CD4-positive, alpha-beta T cell (primary cell): ENCODE measurements at places on chromosomes 12 and 14.

DNA sequence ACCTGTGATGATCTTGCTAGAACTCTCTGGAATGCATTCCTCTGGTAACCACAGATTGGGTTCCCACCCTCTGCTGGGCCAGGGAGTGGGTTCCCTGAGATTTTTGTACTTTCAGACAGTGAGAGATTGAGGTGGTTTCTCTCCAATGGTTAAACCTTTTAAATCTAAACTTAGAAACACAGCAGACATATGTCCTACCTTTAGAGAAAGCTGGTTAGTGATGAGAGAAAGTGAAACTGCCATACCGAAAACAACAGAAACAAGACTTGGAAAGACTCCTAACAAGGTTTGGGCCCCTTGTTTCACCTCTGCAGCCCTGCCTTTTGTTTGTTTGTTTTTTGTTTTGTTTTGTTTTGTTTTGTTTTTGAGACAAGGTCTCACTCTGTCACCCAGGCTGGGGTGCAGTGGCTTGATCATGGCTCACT is 9.7 kb upstream of the SGPP1 start:
- no peak for DNase-seq

GRCh38 chr12:46387670-46388069 is 15.1 kb upstream of the SLC38A2 start:
- DNase-seq: no peak

GRCh38 chr12:76142305-76142704 is 57.8 kb upstream of the NAP1L1 start:
- DNase-seq: no peak

DNA sequence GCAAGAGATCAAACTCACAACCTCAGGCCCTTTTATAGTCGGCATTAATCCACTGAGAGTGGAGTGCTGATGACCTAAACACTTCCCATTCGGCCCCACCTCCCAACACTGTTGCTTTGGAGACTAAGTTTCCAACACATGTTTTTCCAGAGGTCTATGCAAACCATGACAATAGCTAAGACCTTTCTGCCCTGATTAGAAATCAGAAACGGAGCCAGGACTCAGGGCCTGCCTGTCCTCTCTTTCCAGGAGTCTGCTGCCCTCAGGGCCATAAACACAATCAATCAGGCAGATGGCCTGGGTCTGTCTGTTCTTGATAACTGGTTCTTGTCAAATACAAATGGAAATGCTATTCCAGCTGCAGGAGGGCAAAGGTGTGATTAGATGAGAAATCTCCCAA is 97.2 kb upstream of the PSMC1 start:
- DNase-seq: no peak

- DNase-seq: no peak
Measured at GRCh38 chr14:51546099-51546498, 105.6 kb upstream of the FRMD6 start.

DNA sequence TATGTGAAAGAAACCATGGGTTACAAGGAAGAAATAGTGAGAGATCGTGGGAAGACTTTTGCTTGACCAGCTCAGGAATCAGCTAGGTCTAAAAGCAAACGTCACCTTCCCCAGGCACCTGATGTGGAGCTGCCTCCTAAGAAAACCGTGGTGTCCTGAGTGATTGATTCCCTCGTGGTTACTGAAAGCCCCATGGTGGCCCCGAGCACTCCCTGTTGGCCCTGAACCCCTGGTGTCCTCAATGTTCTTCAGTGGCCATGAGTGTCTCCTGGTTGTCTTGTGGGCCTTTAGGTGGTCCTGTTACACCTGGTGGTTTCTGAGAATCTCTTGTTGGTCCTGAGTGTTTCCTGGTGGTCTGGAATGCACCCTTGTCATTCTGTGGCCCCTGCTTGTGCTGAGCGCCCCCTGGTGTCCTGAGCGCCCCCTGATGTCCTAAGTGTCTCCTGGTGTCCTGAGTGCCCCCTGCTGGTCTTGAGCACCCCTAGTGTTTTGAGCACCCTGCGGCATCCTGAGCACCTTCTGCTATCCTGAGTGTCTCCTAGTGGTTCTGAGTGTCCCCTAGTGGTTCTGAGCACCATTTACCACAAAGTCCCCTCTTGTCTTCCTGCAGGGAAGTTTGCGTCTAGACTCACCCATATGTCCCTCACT is 518.7 kb downstream of the TMEM121 start:
- DNase-seq: peak; percentile 62

DNA sequence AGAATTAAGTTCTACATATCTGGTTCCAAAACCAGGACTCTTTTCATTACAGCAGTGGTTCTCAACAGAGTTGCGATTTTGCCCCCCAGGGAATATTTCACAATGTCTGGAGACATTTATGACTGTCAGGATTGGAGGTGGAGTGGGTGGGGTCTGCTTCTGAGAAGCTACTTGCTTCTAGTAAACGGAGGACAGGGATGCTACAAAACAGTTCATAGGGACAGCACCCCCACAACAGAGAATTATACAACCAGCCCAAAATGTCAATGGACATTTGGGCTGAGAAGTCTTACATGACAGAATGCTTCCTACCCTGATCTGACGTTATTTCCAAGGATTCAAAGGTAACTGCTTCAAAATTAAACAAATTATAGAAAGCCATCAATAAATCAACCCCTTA is 739 bp upstream of the SPATA7 start:
- DNase-seq: no peak

DNA sequence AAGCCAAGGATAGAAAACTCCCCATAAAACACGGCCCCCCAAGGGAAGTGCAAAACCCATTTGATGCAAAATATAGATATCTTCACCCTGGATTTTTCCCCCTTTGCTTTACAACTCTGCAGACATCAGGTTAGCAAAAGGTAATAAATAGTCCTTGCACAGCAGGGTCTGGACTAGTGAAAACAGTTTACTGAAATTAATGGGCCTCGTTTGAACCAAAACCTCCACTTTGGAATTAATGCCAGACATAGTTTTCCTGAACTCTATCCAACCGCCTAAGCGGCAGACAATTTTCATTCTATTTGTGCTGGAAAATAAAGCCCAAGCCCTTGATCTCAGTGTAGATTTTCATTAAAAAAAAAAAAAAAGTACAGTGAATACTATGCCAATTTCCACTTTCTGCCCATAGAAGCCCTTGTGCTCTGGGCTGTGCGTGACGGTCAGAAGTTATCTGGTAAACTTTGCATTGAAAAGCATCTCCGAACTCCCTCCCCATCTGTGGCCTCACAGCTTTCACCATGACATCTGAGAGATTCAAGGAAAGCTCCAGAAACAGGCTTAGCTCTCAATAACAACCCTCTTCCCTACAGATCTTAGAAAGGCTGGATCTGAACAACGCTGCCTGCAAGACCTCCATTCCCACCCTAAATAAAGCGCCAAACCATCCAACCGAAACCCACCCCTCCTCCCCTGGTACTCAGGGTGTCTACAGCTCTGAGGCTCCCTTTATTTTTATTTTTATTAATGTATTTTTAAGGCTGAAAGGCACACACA is 11.0 kb upstream of the IRF2BPL start:
- DNase-seq: no peak

DNA sequence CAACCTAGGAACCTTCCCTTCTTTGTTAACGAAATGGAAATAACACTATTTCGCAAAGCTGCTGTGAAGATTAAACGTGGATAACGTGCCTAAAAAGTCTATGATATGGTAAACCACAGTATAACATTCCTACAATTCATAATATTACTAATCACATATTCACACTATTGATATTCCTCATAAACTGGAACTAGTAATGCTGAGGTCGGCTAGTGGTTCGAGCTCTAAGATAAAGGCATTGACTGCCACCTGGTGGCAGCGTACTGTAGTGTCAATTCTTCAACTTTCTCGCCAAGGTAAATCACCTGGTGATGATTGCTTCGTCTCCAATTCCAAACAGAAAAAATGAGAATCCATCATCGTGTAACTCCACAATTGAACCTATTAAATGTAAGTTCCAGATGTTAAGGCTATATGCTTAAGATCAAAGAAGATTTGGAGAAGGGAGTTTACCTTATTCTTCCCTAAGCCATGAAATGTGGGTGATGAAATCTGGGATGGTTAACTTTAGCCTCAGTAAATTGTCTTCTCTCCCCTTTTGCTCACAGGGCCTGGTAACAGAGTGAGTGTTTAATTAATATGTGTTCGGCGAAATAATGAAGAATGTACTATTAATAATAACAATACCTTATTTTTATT is 197.5 kb upstream of the TMEM132C start:
- DNase-seq: no peak

GRCh38 chr12:112677050-112677765 is 114.3 kb upstream of the RPH3A start:
- DNase-seq: no peak

- no peak for DNase-seq
Measured at GRCh38 chr14:65168840-65169239, 66.5 kb upstream of the MAX start.

DNA sequence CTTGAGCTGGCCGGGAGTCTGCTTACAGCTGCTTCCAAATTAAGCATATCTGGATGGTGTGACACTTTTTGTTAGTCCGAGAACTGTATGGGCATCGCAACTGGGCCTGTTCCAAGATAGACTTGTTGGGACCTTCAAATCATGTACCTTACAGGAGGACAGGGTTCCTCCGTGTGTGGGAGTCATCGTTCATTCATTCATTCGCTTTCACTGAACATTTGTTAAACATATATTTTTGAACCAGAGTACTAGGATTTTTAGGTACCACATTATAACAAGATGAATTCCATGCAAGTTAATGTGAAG is 387 bp upstream of the IPO8 start:
- no peak for DNase-seq

DNA sequence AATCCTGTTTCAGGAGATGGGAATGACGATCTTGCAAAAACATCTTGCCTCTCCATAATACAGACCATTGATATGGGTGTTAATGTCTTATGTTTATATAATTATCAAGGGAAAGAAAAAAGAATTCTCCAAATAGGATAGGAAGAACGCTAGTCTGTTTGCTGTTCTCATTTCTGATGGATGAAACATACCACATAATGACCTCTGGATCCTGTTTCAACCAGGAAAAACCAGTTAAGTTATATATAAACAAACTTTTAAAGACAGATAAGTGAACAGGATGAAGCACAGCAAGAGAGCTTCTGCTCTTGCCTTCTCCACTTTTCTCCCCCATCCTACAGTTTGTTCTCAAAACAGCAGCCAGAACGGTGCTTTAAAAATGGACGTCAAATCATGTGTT is 27.8 kb downstream of the COQ6 start:
- DNase-seq: no peak

- no peak for DNase-seq
Measured at GRCh38 chr14:78207414-78207813, 37.2 kb downstream of the NRXN3 start.

GRCh38 chr12:120943482-120943881 is 34.9 kb upstream of the HNF1A start:
- no peak for DNase-seq

DNA sequence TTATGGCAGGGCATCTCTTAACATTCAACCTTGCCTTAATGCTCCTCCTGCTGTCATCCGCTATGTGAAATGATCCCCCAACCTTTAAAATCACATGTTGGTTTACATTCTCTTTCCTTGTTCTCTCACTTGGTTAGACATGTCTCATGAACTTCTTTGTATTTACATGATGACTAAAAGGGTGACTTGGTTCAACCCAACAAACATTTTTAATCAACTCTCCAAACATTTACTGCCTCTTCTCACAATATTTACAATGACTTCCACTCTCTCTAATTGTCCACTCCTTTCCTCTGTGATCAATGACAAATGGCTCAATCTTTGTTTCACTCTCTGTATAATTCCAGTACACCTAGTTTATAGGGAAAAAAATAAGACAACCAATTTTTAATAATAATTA is 506.1 kb downstream of the NELL2 start:
- no peak for DNase-seq

GRCh38 chr14:23640524-23641141 is 4.5 kb downstream of the DHRS2 start:
- no peak for DNase-seq

DNA sequence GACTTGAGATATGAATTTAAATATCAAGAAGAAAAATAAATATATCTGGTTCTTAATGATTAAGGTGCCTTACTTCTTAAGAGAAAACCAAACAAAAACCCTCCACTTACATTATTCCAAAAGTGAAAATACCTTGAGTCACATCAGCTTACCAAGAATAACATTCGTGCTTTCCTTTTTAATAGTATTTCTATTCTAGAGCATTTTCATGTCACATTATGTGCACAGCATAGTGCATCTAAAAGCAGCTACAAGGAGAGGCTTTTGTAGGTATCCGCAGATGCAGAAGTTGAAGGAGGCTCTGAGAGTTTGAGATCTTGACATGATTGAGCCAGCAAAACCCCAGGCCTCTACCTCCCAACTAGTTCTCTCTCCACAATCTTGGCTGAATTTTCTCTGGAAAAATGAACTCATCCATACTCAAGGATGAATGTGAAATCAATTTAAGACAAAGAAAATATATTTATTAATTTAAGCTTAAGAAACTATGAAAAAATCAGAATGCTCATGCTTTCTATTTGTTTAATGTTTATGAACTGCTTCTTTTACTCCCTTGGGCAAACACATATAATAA is 275.0 kb downstream of the AKAP6 start:
- no peak for DNase-seq

- DNase-seq: no peak
Measured at GRCh38 chr12:28550757-28551704, 360.8 kb downstream of the CCDC91 start.

GRCh38 chr12:123223241-123223668 is 9.7 kb downstream of the MPHOSPH9 start:
- DNase-seq: peak; percentile 60

DNA sequence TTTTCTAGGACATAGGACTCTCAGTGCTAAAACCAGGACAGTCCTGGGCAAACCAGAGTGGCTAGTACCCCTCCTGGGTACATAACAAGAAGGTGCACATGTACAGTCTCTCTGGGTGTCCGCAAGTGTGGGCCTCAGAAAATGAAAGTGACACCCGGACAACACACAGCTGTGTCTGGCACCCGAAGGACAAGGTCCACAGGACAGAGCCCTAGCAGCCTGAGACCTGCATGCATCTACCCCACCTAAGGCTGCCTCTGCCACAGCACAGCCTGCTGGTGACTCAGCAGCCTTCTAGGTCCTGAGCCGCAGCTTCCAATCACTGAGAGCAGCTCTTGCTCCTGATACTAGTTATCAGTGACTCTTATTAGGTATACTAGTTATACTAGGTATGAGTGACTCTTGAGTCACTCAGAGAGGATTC is 784.1 kb upstream of the TBX3 start:
- no peak for DNase-seq

GRCh38 chr14:68598621-68599447 is 194.0 kb downstream of the ZFP36L1 start:
- DNase-seq: no peak

- no peak for DNase-seq
Measured at GRCh38 chr12:570921-571794, 92.1 kb downstream of the NINJ2 start.

- DNase-seq: no peak
Measured at GRCh38 chr14:95041477-95042020, 115.8 kb downstream of the DICER1 start.

- DNase-seq: no peak
Measured at GRCh38 chr12:7793211-7793610, 4.0 kb downstream of the NANOG start.

GRCh38 chr14:69996216-69996615 is 117.0 kb downstream of the SMOC1 start:
- no peak for DNase-seq
